ENCODE measurements at places on chromosomes 7 and 10.

DNA sequence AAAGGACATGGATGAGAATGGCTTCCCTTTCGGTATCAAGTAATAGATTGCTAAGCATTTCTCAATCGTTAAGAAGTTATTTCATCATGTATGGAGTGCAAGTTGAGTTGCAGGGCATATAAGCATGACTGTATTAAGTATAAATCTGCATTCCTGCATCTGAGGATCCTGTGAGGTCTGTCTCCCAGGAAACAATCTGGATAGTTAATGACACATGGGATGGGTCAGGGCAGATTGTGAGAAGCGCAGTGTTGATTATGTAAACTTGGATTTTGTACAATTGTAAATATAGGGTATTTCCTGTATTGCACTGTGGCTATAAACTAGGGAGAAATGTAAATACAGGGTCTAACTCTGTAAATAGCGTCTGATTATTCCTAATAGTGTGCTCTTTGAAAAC, 102.6 kb downstream of the PLXDC2 start:
- DNase-seq: peak; percentile 65

- peak; percentile 64 for DNase-seq
Observed at GRCh38 chr10:47383261-47384147, 589 bp downstream of the ZNF488 start.

- no peak for DNase-seq
Observed at GRCh38 chr10:58867683-58868082, 308.8 kb upstream of the PHYHIPL start.

DNA sequence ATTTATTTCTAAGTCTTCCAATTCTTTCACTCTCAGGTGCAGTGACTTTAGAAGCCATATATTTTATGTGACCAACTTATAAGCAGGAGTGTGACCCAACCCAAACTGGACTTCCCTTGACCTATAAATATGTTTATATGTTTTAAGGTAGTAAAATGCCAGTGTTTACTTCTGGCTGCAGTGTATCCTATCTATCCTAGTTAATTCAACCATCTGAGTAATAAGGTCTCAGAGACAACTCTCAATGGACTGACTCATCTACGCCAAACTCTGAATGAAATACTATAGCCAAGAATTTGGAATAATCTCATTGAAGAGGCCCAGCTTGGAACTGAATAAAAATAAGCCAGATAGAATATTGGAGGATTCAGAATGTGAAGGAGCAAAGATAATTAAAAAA, 544.5 kb upstream of the SORCS1 start:
- no peak for DNase-seq

Measured in small intestine (tissue), 16 donors.